Naive thymus-derived CD4-positive, alpha-beta T cell (primary cell): ENCODE measurements at places on chromosomes 2 and 18. TPM values are rescaled to one million over a fixed set of nuclear protein-coding genes. Genes with fewer than 3 reads are reported as not detected.

DNA sequence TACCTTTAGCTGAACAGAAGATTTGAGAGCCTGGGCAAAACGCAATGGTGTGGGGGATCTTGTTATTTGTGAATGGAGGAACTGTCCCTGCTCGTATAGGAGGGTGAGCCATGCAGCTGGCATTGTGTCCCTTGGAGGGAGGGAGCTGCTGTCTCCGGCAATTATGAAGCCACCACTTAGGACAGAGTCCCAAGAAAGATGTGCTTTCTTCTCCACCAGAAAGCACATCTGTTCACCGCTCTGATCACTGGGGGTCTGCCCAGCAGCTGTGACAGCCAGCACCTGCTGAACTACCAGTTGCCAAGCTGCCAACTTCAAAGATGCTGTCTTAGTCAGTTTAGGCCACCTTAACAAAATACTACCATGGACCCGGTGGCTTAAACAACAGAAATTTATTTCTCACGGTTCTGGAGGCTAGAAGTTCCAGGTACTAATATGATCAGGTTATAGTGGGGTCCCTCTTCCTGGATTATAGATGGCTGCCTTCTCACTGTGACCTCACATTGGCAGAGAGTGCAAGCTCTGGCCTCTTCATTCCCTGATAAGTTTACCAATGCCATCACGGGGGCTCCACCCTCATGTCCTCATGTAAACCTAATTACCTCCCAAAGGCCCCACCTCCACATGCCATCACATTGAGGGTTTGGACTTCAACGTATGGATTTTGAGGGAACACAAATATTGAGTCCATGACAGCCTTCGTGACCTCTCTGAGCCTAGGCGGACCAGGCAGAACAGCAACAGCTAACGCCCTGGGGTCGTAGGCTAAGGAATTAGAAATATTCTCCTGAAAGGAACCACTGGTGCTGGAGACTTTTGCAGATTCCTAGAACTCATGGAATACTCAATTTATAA is 148.3 kb downstream of the RHBDD1 start:
- no peak for DNase-seq
- H3K4me3 ChIP-seq = no peak overlapping the region
- H3K4me1 ChIP-seq = peaks cover 7% of the 10 kb centered on the region
- no peak overlapping the region for H3K27ac ChIP-seq

GRCh38 chr18:36692371-36692770 is 136.4 kb downstream of the TPGS2 start:
- H3K36me3 ChIP-seq = no peaks in the 10 kb centered on the region
- DNase-seq = no peak
- no peak overlapping the region for H3K27ac ChIP-seq
- no peak overlapping the region for H3K4me3 ChIP-seq

TUBB8B gene
- total RNA-seq = not detected

- no peaks in the 10 kb centered on the region for H3K4me1 ChIP-seq
- no peak overlapping the region for H3K27ac ChIP-seq
- H3K36me3 ChIP-seq = no peaks in the 10 kb centered on the region
- no peak overlapping the region for H3K4me3 ChIP-seq
Measured at GRCh38 chr2:69018678-69019095, 5.7 kb downstream of the ANTXR1 start.

- H3K27me3 ChIP-seq = no peaks in the 10 kb centered on the region
- H3K4me3 ChIP-seq = no peak overlapping the region
- no peaks in the 10 kb centered on the region for H3K36me3 ChIP-seq
- no peak for DNase-seq
- H3K27ac ChIP-seq = no peak overlapping the region
- H3K4me1 ChIP-seq = no peaks in the 10 kb centered on the region
Measured at GRCh38 chr2:239939736-239940483, 85.2 kb downstream of the NDUFA10 start.

HNMT gene
- 1.2 TPM for total RNA-seq

DSC2 gene
- total RNA-seq = 0.08 TPM
